ENCODE measurements at places on chromosomes 16 and 17.
A peak's percentile ranks its signal among the peaks of the same experiment; 100 is the strongest.

GRCh38 chr17:82767041-82767754 is 15.3 kb downstream of the TBCD start:
- peaks cover 6% of the 10 kb centered on the region for H3K36me3 ChIP-seq
- DNase-seq = peak; percentile 87
- H3K27me3 ChIP-seq = no peaks in the 10 kb centered on the region
- no peak overlapping the region for H3K27ac ChIP-seq
- no peak overlapping the region for H3K4me3 ChIP-seq

DNA sequence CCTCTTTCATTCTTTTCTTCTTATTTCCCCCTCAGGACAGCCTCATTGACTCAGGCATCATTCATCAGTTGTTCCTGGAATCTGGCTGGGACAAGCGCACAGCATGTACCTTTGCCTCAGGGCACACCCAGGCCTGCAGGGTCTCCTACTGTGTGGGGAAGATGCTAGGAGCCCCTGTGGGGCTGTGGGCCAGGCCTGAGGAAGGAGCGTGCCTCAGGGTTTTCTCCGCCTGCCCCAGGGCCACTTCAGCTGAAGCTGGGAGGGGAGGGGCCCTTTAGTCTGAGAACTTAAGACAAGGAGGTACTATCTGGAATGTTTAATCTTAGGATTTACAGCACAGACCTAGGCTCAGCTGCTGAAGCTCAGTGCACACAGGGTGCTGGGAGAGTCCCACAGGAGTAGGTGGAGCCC is 7.9 kb downstream of the ELMO3 start:
- DNase-seq = no peak
- no peak overlapping the region for H3K4me3 ChIP-seq
- no peaks in the 10 kb centered on the region for H3K4me1 ChIP-seq
- H3K27me3 ChIP-seq = no peaks in the 10 kb centered on the region
- H3K36me3 ChIP-seq = no peaks in the 10 kb centered on the region

DNA sequence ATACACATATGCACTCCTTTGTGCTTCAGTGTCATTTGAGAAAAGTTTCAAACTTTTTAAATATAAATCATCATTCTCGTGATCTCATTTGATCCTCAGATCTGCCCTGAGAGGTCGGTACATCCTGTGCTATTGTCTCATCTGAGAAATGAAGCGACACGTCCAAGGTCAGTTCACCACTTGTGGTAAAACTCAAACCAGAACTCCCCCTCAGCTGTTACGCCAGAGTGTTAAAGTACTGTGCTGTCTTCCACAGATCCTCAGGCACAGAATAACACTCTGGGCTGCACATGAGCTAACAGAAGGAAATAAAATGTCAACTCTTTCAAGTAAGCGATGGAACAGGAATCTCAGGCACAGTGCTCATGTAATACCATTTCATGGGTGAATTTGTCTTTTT is 31.4 kb downstream of the ANKFN1 start:
- no peak overlapping the region for H3K4me3 ChIP-seq
- no peaks in the 10 kb centered on the region for H3K36me3 ChIP-seq
- H3K4me1 ChIP-seq = no peaks in the 10 kb centered on the region

DNA sequence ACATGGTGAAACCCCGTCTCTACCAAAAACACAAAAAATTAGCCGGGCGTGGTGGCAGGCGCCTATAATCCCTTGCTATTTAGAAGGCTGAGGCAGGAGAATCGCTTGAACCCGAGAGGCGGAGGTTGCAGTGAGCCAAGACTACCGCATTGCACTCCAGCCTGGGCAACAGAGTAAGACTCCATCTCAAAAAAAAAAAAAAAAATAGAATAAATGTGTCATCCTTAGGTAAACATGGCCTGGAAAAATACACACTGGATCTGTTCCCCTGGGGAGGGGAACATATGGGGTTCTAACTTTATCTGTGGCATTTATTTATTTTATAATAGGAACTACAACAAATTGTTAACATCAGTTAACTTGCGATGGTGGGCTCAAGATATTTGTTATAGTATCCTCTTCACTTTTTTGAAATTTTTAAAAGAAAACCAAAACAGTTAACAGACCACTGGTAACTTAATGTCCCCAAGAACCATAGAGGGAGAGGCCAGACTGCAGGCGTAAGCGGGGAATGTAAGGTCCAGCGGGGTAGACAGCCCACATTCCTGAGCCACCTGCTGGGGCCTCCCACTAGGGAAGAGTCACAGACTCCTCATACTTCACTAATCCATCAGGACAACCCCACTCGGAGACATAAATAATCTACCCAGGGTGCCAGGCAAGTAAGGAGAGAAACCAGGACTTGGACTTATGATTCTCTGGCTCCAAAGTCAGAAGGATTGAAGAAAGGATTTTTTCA is 12.5 kb upstream of the TXNDC11 start:
- H3K4me1 ChIP-seq = no peaks in the 10 kb centered on the region
- DNase-seq = no peak
- H3K27ac ChIP-seq = no peak overlapping the region
- H3K27me3 ChIP-seq = no peaks in the 10 kb centered on the region
- H3K4me3 ChIP-seq = no peak overlapping the region

DNA sequence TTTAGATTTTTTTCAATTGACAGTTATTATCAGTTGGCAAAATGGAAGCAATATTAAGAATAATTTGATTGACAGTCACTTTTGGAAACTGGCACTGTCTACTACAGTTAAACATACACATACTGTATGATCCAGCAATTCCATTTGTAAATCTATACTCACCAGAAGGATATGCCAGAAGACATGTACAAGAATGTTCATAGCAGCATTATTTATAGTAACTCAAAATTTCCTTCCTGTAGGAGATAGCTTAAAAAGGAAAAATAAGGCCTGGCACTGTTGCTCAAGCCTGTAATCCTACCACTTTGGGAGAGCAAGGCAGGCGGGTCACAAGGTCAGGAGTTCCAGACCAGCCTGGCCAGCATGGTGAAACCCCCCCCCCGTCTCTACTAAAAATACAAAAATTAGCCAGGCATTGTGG is 89.3 kb downstream of the VMP1 start:
- no peaks in the 10 kb centered on the region for H3K4me1 ChIP-seq
- no peak overlapping the region for H3K4me3 ChIP-seq
- H3K27ac ChIP-seq = no peak overlapping the region
- H3K36me3 ChIP-seq = no peaks in the 10 kb centered on the region
- no peak for DNase-seq

GRCh38 chr17:82050152-82050760 is 1.4 kb downstream of the RFNG start:
- H3K27ac ChIP-seq = no peak overlapping the region
- peak overlapping the region; percentile 72 for H3K4me3 ChIP-seq
- peaks cover 10% of the 10 kb centered on the region for H3K36me3 ChIP-seq
- no peak for DNase-seq
- H3K27me3 ChIP-seq = no peaks in the 10 kb centered on the region

DNA sequence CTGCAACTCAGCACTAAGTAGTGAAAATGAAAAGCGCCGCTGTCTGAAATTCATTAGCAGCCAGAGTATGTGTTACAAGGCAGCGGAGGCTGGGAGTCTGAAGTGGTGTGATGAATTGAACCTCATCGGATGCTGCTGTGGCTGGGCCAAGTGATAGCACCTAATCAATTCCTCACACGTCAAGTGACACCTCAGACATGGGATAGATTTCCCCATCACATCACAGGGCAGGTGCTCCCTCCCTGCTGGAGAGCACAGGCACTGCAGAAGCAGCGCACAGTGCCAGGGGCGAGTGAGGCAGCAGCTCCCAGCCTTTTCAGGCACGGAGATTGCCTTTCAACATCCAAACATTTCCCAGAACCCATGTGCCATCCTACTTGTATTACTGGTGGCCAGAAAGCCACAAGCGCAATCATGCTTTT is 32.2 kb downstream of the DRC3 start:
- peaks cover 7% of the 10 kb centered on the region for H3K4me1 ChIP-seq
- no peak overlapping the region for H3K4me3 ChIP-seq
- no peak for DNase-seq
